RWPE2 (cell line): ENCODE measurements at places on chromosomes 3 and 15.

GRCh38 chr3:119289404-119289770, 4.8 kb upstream of the ARHGAP31 start:
- H3K36me3 ChIP-seq = no peaks in the 10 kb centered on the region
- DNase-seq = no peak
- no peaks in the 10 kb centered on the region for H3K27me3 ChIP-seq
- H3K4me1 ChIP-seq = no peaks in the 10 kb centered on the region

GRCh38 chr3:40737343-40737742, 212.6 kb downstream of the ZNF621 start:
- H3K36me3 ChIP-seq = no peaks in the 10 kb centered on the region
- no peak for DNase-seq
- no peaks in the 10 kb centered on the region for H3K4me1 ChIP-seq
- no peaks in the 10 kb centered on the region for H3K27me3 ChIP-seq
- H3K4me3 ChIP-seq = no peak overlapping the region

DNA sequence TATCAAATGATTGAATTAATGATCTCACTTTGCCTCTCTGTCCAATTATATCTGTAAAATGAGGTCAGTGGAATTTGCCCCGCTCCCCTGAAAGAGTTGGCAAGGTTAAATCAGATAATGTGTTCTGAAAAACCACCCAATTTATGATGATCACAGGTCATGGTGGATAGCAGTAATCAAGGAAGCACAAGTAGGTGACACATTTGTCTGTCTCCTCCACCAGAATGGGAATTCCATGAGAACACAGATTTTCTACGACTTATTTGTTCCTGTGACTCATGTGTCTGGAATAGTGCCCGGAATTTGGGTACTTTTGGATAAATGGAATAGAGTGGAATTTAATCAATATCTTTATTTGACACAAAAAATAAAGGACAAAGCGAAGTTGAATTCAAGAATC, 220.9 kb upstream of the SUCLG2 start:
- H3K36me3 ChIP-seq = no peaks in the 10 kb centered on the region
- no peaks in the 10 kb centered on the region for H3K27me3 ChIP-seq
- H3K4me3 ChIP-seq = no peak overlapping the region
- no peak overlapping the region for H3K27ac ChIP-seq
- DNase-seq = no peak
- no peaks in the 10 kb centered on the region for H3K4me1 ChIP-seq

- peaks cover 55% of the 10 kb centered on the region for H3K36me3 ChIP-seq
- no peak for DNase-seq
- peak overlapping the region; percentile 81 for H3K4me3 ChIP-seq
These were observed 584 bp downstream of the RPS17 start for GRCh38 chr15:82539691-82540054.

GRCh38 chr3:99506-99905, 97.1 kb upstream of the CHL1 start:
- H3K27me3 ChIP-seq = no peaks in the 10 kb centered on the region
- no peak overlapping the region for H3K4me3 ChIP-seq
- H3K4me1 ChIP-seq = no peaks in the 10 kb centered on the region
- H3K27ac ChIP-seq = no peak overlapping the region
- DNase-seq = no peak

DNA sequence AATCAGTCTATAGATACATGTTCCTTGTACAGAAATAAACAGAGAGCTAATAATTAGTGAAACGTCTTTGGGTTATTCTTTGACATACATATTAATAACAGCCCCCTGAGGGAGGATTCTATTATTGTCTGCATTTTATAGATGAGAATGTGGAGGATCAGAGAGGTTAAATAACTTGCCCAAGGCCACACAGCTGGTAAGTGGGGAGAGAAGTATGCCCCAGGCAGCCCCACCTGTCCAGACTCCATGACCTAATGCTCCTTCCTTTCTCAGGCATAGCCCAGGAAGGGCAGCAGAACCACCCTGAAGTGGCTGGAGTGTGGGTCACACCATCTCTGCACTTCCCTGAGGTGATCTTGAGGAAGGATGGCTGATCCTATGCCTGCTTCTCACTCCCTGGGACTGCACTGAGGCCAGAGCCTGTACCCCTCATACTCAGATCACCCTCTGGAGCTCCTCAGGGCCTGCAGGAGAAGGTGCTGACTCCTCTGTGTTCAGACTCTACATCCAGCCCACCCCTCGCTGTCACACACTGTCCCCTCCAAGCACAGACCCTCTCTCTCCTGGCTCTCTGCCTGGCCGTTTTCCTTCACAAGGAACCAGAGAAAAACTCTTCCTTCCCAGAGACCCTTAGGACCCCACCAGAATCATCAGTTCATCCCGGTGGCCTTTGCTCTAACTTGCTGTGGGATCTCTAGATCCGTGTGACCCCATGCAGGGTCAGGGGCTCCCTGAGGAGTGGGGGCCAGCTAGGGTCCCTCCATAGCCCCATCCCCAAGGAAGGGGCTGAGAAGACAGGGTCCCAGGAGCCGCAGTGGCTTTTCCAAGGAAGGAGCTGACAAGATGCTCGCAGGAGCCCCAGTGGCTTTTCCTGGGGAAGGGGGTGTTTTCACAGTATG, 4.4 kb upstream of the HHATL start:
- H3K4me3 ChIP-seq = no peak overlapping the region
- H3K27ac ChIP-seq = no peak overlapping the region
- no peak for DNase-seq
- no peaks in the 10 kb centered on the region for H3K4me1 ChIP-seq
- H3K36me3 ChIP-seq = no peaks in the 10 kb centered on the region
- no peaks in the 10 kb centered on the region for H3K27me3 ChIP-seq

DNA sequence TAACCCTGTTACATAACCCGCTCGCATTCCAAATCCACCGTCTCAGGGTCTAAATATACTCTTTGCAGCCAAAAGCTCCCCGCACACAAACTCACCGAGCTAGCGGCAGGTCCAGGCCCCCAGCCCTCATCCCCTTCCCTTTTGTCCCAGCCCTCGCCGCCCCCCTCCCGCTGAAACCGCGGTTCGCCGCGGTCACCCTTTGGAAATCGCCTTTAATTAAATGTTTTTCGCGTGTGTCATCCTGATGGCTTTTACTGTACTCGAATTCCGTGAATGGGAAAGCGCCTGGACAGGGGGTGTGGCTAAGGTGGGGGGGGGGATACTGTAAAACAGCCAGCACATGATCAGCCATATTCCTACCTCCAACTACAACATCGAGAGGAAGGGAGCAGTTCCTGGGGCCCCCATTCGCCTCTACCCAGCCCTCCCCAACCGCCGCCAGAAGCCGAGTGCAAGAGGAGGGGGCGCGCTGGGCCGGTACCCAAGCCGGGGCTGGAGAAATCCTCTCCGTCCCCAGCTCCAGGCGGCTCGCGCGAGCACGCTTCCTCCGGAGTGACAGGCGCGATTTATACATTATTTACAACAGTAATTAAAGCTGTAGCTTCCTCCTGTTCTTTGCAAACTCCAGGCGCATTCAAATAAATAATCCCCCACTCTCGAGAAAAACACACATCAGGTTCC, 1.7 kb downstream of the RORA start:
- DNase-seq = no peak
- H3K27ac ChIP-seq = no peak overlapping the region
- H3K27me3 ChIP-seq = peaks cover 31% of the 10 kb centered on the region
- H3K4me1 ChIP-seq = no peaks in the 10 kb centered on the region
- H3K36me3 ChIP-seq = no peaks in the 10 kb centered on the region
- H3K4me3 ChIP-seq = peak overlapping the region; percentile 64

GRCh38 chr3:114332342-114333179, 38.7 kb downstream of the TIGIT start:
- no peaks in the 10 kb centered on the region for H3K27me3 ChIP-seq
- no peak for DNase-seq
- H3K4me3 ChIP-seq = no peak overlapping the region
- no peaks in the 10 kb centered on the region for H3K4me1 ChIP-seq

DNA sequence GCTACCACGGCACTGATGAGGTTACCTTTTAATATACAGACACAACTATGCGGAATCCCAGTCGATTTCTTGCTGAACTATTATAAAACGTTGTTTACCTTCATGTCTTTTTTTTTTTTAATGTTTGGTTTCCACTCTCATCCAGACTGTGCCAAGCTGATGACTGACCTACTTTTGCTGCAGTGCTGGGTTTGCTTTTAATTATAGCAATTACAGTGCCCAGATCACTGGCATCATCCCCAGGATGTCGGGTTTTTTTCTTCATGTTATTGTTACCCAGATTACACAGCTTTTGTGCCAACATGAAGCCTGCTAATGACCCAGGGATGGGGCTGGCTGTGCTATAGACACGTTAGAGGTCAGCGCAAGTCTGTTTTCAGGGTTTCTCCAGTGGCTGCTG, 294.0 kb upstream of the ATP10A start:
- no peak for DNase-seq
- no peaks in the 10 kb centered on the region for H3K4me1 ChIP-seq
- no peaks in the 10 kb centered on the region for H3K36me3 ChIP-seq
- H3K4me3 ChIP-seq = no peak overlapping the region
